CD4-positive, alpha-beta T cell treated with Interferon alpha-2 for 1 hour (primary cell): ENCODE measurements at places on chromosomes 6 and 20.

DNA sequence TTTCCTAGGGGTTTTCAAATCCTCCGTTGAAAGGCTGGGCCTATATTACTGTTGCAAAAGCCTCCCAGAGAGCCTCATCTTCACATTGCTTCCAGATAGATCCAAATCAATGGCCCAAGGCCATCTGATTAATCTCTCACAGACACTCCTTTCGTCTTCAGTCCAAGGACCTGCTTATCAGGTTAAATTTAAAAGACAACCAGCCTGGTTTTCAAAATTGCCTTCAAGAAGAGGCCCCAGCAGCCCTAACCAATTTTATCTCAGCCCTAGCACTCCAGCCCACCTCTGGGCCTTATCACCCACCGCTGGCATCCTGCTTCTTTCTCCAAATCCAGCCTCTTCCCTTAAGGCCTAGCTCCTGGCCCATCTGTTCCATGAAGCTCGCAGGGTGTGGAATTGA, 15.5 kb upstream of the CCND3 start:
- DNase-seq: no peak

- DNase-seq: no peak
Observed at GRCh38 chr6:168631564-168631963, 190.6 kb downstream of the SMOC2 start.

DNA sequence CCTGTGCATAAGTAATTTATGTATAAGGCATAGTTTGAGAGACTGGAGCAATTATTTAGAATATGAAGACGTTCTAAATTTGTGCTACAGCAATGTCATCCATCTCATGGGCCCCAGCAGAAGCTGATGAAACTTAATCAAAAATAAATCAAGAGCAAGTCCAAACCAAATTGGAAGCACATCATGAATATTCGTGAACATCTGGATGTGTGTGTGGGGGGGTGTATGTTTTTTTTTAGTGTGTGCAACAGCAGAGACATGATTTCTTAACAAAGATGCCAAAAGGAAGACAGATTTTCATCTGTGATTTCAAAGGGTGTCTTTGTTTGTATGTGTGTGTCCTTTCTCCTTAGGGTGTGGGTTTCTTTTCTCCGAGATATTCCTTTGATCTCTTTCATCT, 58.9 kb downstream of the SASH1 start:
- no peak for DNase-seq

- no peak for DNase-seq
Observed at GRCh38 chr6:85191656-85192055, 258.2 kb upstream of the NT5E start.

GRCh38 chr20:53360852-53361251, 232.8 kb downstream of the ZNF217 start:
- no peak for DNase-seq
